Neural crest cell (in vitro differentiated cells): ENCODE measurements at places on chromosomes 3 and 15. TPM values are rescaled to one million over a fixed set of nuclear protein-coding genes. Genes with fewer than 3 reads are reported as not detected.
A peak's percentile ranks its signal among the peaks of the same experiment; 100 is the strongest.

DNA sequence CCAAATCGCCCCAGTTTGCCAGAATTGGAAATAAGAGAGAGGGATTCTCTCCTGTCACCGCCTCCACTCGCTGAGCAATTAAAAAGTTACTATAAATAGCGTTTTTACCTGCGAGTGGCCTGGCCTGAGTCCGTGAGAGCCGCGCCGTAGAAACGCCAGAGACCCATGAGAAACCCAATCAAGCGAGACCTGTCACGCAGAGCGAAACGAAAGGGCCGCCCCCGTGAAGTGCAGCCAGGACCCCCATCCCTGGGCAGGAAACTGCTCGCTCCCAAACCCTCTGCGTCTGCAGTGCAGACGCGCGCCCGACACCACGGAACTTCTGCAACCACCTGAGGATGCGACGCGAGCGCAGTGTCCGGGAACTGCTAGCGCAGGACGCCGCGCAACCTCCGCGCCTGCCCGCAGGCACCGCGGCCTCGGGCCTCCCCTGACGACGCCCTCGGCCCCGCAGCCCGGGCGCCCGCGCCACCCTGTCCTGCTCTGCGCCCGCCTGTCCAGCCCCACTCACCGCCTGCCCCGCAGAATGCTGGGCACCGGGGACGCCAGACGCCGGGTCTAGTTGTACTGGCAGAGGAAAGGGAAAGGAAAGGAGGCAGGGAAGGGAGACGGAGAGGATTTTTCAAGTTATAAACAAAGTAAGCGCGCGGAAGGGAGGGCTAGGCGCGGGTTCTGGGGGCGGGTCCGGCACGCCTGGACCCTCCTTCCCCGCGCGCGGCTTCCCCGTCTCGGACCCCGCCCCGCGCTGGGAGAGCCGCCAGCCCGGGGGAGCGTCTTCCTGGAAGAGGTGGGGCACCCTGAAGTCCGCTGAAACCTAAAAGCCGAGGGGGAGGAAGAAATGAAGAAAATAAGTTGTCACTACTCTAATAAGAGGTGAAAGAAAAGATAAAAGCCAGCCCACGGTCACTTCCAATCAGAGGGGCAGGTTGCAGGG, at the start of gene PLSCR4:
Gene PLSCR4, minus strand, starts transcription at position 657 of the 934 bp plus-strand sequence. CDS start 29,034 bp downstream, outside the sequence.
- DNase-seq, result peak; percentile 29
- peaks cover 11% of the 10 kb centered on the region for H3K27me3 ChIP-seq
- peaks cover 6% of the 10 kb centered on the region for H3K4me1 ChIP-seq
- peak within 1 kb of the TSS; percentile 94 for H3K4me3 ChIP-seq

GRCh38 chr3:43221076-43221475, 65.3 kb upstream of the SNRK start:
- H3K27me3 ChIP-seq, result peaks cover 9% of the 10 kb centered on the region
- no peaks in the 10 kb centered on the region for H3K4me1 ChIP-seq
- H3K27ac ChIP-seq, result no peak overlapping the region
- no peak overlapping the region for H3K4me3 ChIP-seq

DNA sequence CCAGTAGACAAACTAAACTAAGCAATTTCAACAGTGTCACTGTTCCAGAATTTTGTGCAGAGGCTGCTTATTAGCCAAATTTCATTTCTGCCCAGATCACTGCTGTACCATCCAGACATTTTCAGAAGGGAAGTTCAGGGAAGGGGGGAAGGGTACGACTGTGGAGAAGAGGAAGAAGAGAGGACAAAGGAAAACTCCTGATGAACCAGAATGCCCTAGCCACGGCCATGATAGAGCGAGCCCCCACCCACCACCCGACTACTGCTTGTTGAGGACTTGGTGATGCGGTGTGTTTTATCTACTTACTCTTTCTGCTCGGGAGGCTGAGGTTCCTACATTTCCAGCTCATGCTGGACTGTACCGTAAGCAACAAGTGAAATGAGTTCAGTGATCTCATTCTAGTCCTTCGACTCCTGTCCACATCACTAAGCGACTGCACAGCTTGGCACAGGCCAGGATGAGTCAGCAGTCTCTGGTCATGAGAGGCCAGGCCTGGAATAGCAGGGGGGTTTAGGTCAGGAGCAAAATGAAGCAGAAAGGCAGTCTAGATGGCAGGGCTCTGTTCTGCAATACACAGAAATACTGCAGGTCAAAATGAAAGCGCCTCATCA, 330.8 kb downstream of the TIGIT start:
- peak; percentile 6 for DNase-seq
- H3K36me3 ChIP-seq, result no peaks in the 10 kb centered on the region
- H3K4me1 ChIP-seq, result peaks cover 37% of the 10 kb centered on the region
- peak overlapping the region; percentile 28 for H3K4me3 ChIP-seq
- H3K27me3 ChIP-seq, result no peaks in the 10 kb centered on the region

DNA sequence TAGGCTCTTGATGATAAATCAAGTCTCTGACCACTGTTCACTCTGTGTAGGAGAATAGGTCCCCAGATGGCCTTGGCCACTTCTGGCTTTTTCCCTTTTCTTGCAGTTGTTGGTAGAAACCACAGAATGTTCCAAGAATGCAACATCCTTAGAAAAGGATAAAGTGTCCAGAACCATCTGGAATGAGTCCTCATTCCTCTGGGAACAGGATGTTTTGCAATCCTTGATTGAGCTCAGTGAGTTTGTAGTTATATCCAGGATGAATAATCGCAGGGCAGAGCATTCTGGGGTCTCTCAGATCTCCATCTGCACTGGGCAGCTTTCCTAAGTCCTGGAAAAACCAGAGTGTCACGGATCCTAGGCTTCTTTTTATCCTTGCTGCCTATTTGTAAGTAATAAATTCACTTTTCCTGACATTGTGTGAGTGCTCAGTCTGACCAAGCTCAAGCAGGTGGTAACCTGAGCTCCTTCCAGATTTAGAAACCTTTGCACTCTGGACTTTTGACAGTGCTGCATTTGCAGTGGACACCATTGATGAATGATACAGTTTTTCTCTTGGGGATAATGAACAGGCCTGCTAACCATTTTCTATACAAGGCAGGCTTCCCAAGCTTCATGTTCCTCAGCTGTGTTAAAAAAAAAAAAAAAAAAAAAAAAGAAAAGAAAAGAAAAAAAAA, 1028.6 kb downstream of the OTOL1 start:
- no peak overlapping the region for H3K27ac ChIP-seq
- DNase-seq, result no peak
- H3K36me3 ChIP-seq, result no peaks in the 10 kb centered on the region
- no peaks in the 10 kb centered on the region for H3K27me3 ChIP-seq

- no peaks in the 10 kb centered on the region for H3K36me3 ChIP-seq
- H3K27me3 ChIP-seq, result no peaks in the 10 kb centered on the region
- H3K27ac ChIP-seq, result no peak overlapping the region
- no peak for DNase-seq
- H3K4me1 ChIP-seq, result peaks cover 92% of the 10 kb centered on the region
- peak overlapping the region; percentile 99 for H3K4me3 ChIP-seq
Measured at GRCh38 chr3:11636394-11636770, 7.3 kb downstream of the VGLL4 start.

DNA sequence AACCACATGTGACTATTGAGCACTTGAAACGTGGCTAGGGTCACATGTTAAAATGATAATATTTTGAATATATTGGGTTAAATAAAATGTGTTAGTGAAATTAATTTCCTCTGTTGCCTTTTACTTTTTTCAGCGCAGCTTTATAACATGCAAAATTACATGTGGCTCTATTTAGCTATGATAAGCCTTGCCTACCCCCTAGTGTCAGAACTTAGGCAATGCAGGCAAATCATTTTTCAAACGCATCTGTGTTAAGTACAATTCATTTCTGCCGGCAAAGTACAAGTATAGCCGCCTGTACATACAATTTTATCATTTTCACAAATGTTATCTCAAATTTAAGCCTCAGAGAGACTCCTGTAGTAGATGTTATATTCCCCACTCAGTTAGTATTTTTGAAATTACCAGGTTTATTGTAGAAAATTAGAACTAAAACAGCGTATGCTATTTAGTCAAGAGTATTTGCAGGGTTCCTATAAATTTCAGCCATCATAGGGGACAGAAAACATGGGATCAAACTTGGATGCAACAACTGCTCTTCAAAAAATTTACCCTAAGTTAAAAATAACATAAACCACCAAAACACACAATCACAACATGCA, 56.1 kb downstream of the TAFA4 start:
- H3K4me3 ChIP-seq, result no peak overlapping the region
- no peak overlapping the region for H3K27ac ChIP-seq
- no peaks in the 10 kb centered on the region for H3K4me1 ChIP-seq
- H3K27me3 ChIP-seq, result no peaks in the 10 kb centered on the region
- H3K36me3 ChIP-seq, result no peaks in the 10 kb centered on the region

- H3K4me1 ChIP-seq, result no peaks in the 10 kb centered on the region
- no peaks in the 10 kb centered on the region for H3K27me3 ChIP-seq
- no peak overlapping the region for H3K4me3 ChIP-seq
- H3K36me3 ChIP-seq, result no peaks in the 10 kb centered on the region
- DNase-seq, result no peak
- H3K27ac ChIP-seq, result no peak overlapping the region
Measured at GRCh38 chr3:73446467-73447110, 178.2 kb downstream of the PDZRN3 start.

Gene ARHGAP31
- 5.4 and 6.3 TPM in 2 replicates for total RNA-seq

Gene GABRA5
- total RNA-seq, result 0.54 and 0.61 TPM in 2 replicates

Gene OSBPL10
- total RNA-seq, result 18.7 and 20.4 TPM in 2 replicates

GRCh38 chr3:135268941-135269532, 474.0 kb downstream of the EPHB1 start:
- DNase-seq, result no peak
- peaks cover 23% of the 10 kb centered on the region for H3K4me1 ChIP-seq
- H3K4me3 ChIP-seq, result no peak overlapping the region
- no peaks in the 10 kb centered on the region for H3K36me3 ChIP-seq
- H3K27ac ChIP-seq, result no peak overlapping the region
- no peaks in the 10 kb centered on the region for H3K27me3 ChIP-seq

GRCh38 chr3:155871746-155872158, 1.3 kb downstream of the GMPS start:
- peaks cover 36% of the 10 kb centered on the region for H3K4me1 ChIP-seq
- no peak for DNase-seq
- no peaks in the 10 kb centered on the region for H3K36me3 ChIP-seq
- H3K27ac ChIP-seq, result peak overlapping the region; percentile 99
- no peaks in the 10 kb centered on the region for H3K27me3 ChIP-seq
- H3K4me3 ChIP-seq, result peak overlapping the region; percentile 98

GRCh38 chr3:17982211-17982880, 239.9 kb upstream of the TBC1D5 start:
- H3K4me1 ChIP-seq, result no peaks in the 10 kb centered on the region
- H3K27me3 ChIP-seq, result no peaks in the 10 kb centered on the region
- no peaks in the 10 kb centered on the region for H3K36me3 ChIP-seq
- H3K4me3 ChIP-seq, result no peak overlapping the region
- H3K27ac ChIP-seq, result peak overlapping the region; percentile 38

- no peaks in the 10 kb centered on the region for H3K27me3 ChIP-seq
- H3K4me1 ChIP-seq, result peaks cover 10% of the 10 kb centered on the region
- H3K36me3 ChIP-seq, result peaks cover 20% of the 10 kb centered on the region
- no peak overlapping the region for H3K27ac ChIP-seq
- no peak overlapping the region for H3K4me3 ChIP-seq
Measured at GRCh38 chr3:135069406-135069805, 274.3 kb downstream of the EPHB1 start.

DNA sequence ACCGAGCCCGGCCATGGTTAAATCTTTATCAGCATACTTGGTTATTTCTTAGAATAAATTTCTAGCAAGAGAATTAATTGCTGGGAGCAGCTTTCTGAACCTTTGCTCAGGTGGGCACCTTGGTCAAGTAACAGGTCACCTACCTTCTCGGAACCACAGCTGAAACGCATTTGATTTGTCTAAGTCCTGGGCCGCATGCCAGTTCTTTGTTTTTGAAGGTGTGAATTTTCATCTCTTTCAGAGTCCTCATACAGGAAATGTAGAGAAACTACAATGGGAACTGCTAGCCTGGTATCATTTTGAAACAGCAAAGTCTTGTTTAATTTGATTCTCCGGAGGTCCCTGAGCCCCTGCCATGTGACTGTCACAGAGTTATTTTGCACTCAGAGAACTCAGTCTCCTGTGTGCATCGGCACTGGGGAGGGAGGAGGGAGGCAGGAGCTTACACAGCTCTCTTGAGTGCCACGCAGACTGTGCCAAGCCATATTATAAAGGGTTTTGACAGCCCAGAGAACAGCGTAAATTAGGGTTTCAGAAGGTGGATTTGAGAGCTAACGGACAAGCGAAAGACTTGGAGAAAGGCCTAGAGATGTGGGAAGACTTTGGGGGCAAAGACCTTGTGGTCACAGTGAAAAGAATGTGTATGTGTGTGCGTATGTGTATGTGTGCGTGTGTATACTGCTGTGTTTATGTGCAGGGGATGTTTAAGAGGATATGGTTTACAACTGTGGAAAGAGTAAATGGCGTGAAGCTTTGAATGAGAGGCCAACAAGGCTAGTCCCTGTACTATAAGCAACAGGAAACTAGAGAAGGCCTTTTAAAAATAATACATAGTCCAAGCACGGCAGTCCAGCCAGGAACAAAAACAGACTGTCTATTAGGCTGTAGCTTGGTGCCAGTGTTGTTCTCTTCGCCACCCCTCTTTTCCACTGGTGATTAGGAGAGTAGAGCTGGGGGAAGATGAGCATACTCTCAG, 61.8 kb upstream of the ATP13A3 start:
- H3K4me1 ChIP-seq, result peaks cover 12% of the 10 kb centered on the region
- no peak overlapping the region for H3K4me3 ChIP-seq
- no peaks in the 10 kb centered on the region for H3K27me3 ChIP-seq
- peaks cover 2% of the 10 kb centered on the region for H3K36me3 ChIP-seq
- no peak for DNase-seq

DNA sequence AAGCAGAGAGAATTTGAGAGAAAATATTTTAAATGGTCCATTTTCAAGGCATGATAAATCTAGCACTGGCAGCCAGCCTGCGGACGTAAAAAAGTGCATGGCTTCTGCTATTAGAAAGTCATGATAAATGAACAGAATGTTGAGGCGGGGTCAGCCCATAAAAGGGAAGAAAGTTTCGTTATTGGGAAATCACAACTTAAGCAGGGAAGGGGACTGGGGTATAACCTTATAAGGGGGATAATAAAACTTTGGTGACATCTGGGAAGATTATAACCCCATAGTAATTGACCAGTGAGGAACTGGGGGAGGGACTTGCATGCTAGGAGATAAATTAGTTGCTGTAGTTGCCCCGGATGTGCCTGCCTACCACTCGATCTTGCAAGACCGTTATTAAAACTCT, 88.4 kb upstream of the PLSCR4 start:
- no peaks in the 10 kb centered on the region for H3K36me3 ChIP-seq
- H3K27me3 ChIP-seq, result no peaks in the 10 kb centered on the region
- H3K27ac ChIP-seq, result no peak overlapping the region
- no peaks in the 10 kb centered on the region for H3K4me1 ChIP-seq
- H3K4me3 ChIP-seq, result no peak overlapping the region
